Endothelial cell (in vitro differentiated cells): ENCODE measurements at places on chromosomes 5 and 9. TPM values are rescaled to one million over a fixed set of nuclear protein-coding genes. Genes with fewer than 3 reads are reported as not detected.
A peak's percentile ranks its signal among the peaks of the same experiment; 100 is the strongest.

The MCC gene
- total RNA-seq: 22.7 TPM

The PCDHB7 gene
- 4.6 TPM for total RNA-seq

The SLC30A5 gene
- 28.1 TPM for total RNA-seq

- no peak for DNase-seq
Observed at GRCh38 chr5:102031711-102032110, 264.4 kb downstream of the SLCO4C1 start.

The CAMK2A gene
- total RNA-seq: 1.1 TPM

The OTP gene
- total RNA-seq: not detected

DNA sequence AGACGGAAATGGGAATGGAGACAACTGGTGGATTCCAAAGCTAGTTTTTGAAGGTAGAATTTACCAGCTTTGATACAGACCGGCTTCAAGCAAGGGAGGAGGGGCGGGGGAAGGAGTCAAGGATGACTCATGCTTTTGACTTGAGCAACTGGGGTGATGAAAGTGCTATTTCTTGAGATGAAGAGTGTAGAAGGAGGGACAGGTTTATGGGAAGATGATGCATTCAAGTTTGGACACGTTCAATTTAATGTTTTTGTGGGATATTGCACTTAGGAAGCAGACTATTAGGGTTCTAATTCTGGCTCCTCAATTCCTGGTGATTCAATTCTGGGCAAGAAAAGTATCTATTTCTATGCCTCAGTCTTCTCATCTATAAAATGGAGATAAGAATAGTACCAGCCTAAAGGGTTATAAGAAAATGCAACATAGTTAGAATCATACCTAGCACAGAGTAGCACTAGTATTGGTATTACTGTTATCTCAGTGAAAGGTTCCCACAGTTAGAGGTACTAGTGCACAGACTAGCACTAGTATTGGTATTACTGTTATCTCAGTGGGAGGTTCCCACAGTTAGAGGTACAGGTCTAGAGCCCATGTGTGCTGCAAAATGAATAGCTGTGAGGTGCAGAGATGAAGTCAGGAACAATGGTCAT is 4.6 kb downstream of the NIPAL4 start:
- no peak for DNase-seq

GRCh38 chr9:104027295-104027694 is 66.8 kb upstream of the SMC2 start:
- no peak for DNase-seq

- DNase-seq: no peak
Observed at GRCh38 chr5:75214928-75215327, 21.8 kb downstream of the ANKRD31 start.

DNA sequence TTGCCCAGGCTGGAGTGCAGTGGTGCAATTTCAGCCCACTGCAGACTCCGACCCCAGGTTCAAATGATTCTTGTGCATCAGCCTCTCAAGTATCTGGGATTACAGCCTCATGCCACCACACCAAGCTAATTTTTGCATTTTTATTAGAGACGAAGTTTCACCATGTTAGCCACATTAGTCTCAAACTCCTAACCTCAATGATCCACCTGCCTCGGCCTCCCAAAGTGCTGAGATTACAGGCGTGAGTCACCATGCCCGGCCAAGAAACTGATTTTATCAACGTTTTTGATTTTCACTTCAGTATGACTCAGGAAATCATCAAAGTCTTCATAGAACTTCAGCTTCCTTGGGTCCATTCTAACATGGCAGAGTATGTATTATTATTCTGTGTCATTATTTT is 125.4 kb downstream of the GABRG2 start:
- no peak for DNase-seq

DNA sequence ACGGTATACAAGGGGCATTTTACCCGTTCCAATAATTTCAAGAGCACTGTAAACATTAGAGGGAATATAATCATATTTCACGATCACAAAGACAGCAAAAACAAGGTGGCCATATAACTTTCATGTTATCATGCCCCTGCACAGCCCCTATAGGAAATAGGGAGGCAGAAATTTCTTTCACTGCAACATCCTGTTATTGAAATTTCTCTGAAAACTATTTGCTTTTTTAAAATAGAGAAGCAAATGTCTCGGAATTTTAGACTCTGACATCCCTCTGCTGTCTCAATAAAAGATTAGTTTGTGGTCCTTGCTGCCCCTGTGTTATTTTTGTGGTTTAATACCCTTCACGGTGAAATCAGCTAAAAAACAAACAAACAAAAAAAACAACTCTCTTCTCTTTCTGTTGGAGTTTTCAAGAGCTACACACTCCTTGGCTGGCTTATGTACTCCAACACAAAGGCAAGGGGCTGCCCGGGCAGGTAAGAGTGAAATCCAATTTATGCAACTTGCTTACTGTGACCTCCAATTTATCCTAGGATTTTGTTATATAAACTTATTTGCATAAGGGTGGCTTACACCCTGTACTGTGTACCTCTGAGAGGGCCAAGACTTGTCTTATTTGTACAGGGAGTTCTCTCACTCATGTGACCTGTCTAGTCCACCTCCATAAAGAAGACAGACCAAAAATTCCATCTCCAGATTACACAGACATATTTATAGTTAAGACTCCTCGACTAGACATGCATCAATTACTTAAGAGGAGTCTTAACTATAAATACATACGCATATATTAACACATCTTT is 223.6 kb downstream of the MLLT3 start:
- DNase-seq: no peak

- peak; percentile 73 for DNase-seq
Observed at GRCh38 chr5:153964880-153965645, 73.6 kb downstream of the FAM114A2 start.

The GFPT2 gene
- total RNA-seq: 10.1 TPM

DNA sequence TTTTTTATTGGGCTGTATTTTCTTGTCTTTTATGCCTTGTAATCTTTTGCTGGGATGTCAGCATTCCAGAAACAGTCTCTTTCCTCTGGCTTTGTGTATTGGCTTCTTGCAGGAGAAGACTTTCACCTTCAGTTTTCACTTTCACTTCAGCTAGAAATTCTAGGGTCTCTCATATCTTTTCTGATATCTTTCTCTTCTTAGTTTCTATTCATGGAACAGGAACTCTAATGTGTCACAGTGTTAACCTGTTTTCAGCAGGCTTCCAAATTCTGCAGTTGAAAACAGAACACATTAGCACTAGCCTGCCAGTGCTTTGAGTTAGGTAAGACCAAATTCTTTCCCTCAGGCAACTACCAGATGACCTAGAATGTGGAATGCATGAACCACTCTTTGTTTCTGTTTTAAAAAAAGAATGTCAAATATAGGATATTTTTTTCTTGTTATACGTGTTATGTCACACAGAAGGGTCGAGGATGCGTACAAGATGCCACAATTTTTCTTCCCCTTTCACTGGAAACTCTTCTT is 164.7 kb downstream of the TUSC1 start:
- no peak for DNase-seq

The ZNF366 gene
- 23.3 TPM for total RNA-seq

- DNase-seq: no peak
Observed at GRCh38 chr5:69309380-69309779, 23.2 kb downstream of the CCDC125 start.
